CD4-positive, alpha-beta T cell (primary cell): ENCODE measurements at places on chromosomes 13 and 19. TPM values are rescaled to one million over a fixed set of nuclear protein-coding genes. Genes with fewer than 3 reads are reported as not detected.

GRK1 gene
- total RNA-seq: not detected

CLIP3 gene
- 0.47 TPM for total RNA-seq

MARCHF2 gene
- total RNA-seq: 22.2 TPM

PBX4 gene
- 51.8 TPM for total RNA-seq

DACT3 gene
- 0.11 TPM for total RNA-seq

AP1M2 gene
- not detected for total RNA-seq

GFY gene
- not detected for total RNA-seq

ARMC6 gene
- total RNA-seq: 6.0 TPM

IRGQ gene
- total RNA-seq: 28.9 TPM

TNNT1 gene
- not detected for total RNA-seq

MAP1S gene
- total RNA-seq: 18.1 TPM

COX7A1 gene
- not detected for total RNA-seq

SIGLECL1 gene
- not detected for total RNA-seq

PDX1 gene
- total RNA-seq: not detected

MISP3 gene
- 0.39 TPM for total RNA-seq

HDGFL2 gene
- 18.0 TPM for total RNA-seq

PTPRS gene
- total RNA-seq: 5.3 TPM

CEACAM20 gene
- total RNA-seq: not detected

VAV1 gene
- total RNA-seq: 70.0 TPM

COMP gene
- not detected for total RNA-seq

C1QTNF9B gene
- not detected for total RNA-seq

MAB21L1 gene
- not detected for total RNA-seq

NLRP11 gene
- not detected for total RNA-seq

ZNF93 gene
- 4.4 TPM for total RNA-seq

ZNF497 gene
- 0.55 TPM for total RNA-seq

MTUS2 gene
- total RNA-seq: 0.38 TPM

RNF17 gene
- total RNA-seq: 0.28 TPM
